ENCODE measurements at places on chromosomes 6 and 20.

- no peak for DNase-seq
These were observed 195.2 kb downstream of the CENPW start for GRCh38 chr6:126535138-126535537.

GRCh38 chr6:89555031-89555430, 83.5 kb downstream of the LYRM2 start:
- DNase-seq, result no peak

DNA sequence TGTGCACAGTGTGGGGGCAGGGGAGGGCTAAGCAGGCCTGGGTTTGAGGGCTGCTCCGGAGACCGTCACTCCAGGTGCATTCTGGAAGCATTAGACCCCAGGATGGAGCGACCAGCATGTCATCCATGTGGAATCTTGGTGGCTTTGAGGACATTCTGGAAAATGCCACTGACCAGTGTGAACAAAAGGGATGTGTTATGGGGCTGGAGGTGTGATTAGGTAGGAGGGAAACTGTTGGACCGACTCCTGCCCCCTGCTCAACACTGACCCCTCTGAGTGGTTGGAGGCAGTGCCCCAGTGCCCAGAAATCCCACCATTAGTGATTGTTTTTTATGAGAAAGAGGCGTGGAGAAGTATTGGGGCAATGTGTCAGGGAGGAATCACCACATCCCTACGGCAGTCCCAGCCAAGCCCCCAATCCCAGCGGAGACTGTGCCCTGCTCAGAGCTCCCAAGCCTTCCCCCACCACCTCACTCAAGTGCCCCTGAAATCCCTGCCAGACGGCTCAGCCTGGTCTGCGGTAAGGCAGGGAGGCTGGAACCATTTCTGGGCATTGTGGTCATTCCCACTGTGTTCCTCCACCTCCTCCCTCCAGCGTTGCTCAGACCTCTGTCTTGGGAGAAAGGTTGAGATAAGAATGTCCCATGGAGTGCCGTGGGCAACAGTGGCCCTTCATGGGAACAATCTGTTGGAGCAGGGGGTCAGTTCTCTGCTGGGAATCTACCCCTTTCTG, 44.0 kb upstream of the TTPAL start:
- no peak for DNase-seq

GRCh38 chr6:105397987-105398386, 4.9 kb downstream of the PREP start:
- DNase-seq, result no peak

GRCh38 chr6:1821164-1821512, 211.4 kb downstream of the FOXC1 start:
- DNase-seq, result no peak

DNA sequence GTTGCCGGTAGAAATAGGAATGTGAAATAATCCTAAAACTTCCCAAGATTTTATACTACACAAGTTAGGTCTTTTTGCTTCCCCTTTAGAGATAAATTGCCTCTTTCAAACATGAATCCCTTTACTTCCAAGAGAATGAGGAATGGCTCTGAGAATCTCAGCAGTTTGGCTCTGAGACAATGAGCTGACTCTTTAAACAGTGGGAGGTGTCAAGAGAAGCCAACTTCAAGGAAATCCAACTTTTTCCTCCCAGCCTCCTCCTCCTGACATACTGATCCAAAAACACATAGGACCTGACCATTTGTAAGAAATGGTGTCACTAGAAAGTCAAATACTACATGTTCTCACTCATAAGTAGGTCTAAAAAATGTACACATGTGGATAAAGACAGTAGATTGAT, 154.2 kb downstream of the ALDH8A1 start:
- DNase-seq, result no peak

GRCh38 chr6:36273802-36274514, 4.1 kb downstream of the PNPLA1 start:
- no peak for DNase-seq

DNA sequence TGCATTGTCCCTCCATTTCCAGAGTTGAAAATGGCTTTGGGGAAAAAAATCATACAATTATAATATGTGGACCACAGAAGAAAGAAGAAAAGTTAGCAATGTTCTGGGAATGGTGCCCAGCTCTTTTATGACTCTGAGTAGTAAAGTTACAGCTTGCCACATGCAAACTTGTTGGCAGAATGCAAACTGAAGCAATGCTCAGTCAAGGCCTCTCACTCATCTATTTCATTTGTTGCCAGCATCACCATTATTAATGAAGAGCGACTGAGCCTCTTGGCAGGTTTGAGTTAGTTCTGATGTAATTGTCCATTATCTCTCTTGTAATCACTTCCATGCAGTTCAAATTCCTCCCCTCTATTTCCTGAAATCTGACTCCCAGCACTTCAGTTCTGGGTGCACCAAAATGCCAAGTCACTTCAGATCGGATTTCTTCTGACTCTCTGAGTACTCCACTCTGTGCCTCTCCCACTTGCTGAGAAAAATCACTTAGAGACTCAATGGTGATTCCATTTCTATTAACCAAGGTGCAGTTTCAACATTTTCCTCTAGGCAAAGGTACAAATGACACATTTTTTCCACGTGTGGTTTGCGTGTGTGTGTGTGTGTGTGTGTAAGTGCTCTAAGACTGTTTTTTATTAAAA, 154.4 kb upstream of the STMND1 start:
- DNase-seq, result no peak

DNA sequence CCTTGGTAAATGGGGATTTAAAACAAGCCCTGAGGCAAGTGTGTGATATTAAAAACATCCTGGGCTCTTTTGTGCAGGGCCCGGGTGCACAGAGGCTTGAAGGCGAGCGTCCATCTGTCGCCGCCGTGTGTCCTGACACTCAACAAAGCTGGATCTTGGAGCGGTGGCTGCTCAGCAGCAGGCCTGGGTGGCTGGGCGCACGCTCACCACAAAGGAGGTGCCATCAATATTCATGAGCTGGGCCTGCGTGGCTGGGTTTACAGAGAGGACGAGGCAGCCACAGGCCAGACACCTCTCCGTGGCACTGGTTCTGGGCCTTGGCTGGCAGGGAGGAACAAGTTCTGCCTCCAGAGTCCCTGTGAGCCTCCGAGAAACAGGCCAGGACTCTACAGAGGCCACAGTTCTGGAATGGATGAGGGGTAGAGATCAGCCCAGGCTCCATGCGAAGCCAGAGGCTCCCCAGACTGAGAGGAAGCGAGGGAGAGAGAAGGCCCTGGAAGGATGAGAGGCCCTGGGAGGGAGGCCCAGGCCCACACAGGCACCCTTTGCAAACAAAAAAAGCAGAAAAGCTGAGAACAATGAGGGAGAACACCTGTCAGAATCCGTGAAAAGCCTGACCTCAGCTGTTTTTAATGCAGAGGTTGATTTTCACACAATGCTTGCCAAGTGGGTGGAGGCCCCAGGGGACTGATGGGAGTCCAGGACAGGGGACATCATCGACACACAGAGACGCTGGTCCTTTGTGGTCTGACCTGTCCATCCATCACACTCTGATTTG, 21.9 kb downstream of the BHLHE23 start:
- DNase-seq, result no peak

- no peak for DNase-seq
These were observed 66.8 kb downstream of the CDC40 start for GRCh38 chr6:110246900-110247546.

DNA sequence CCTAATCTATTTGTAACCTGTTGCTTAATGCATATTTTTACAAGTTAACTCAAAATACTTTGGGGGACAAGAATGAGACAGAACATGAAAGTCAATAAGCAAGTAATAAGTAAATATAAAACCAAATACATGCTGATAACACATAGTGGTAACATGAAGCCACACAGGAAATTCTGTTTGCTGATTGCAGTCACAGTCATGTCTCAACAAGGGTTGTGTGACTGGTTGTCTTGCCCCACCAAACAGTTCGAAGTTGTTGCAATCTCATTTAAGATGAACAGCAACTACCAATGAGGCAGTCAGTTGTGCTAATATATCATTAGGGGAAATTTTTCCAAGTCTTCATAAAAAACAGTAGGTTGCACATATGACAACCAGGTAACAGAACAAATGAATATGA, 14.5 kb downstream of the CD24 start:
- DNase-seq, result no peak

GRCh38 chr6:54717849-54718455, 128.6 kb upstream of the FAM83B start:
- peak; percentile 56 for DNase-seq

GRCh38 chr6:128118401-128118800, 217.5 kb upstream of the THEMIS start:
- no peak for DNase-seq

DNA sequence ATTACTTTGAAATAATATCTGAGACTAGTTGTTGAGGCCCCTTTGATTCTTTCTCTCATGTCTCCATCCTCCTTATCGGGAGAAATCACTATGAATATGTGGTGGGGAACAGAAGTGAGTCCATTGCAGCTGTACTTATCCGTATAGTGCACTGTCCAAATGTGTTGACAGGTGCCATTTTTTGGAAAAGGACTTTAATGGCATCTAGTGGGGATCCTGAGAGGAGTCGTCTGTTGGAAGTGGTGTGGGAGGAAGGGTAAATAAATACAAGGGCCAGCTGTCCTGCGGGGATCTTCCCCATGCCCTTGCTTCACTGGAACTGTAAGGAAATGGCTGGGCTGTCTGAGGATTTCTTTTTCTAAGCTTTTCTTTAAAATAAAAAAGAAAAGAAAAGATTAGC, 19.4 kb downstream of the TPX2 start:
- DNase-seq, result no peak

DNA sequence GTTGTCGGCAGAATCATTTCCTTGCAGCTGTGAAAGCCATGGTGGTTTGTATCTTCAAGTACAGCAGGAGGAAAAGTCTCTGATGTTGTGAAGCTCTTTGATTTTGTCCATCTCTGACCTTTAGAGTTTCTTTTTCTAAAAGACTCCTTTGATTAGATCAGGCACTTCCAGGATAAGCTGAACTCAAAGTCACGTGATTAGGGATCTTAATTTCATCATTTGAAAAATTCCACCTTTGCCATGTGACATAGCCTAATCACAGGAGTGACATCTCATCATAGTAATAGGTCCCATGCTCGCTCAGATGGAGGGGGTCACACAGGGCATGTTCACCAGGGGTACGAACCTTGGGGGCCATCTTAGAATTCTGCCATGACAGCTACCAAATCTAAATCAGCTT, 441.5 kb upstream of the CDH4 start:
- DNase-seq, result no peak

- DNase-seq, result no peak
These were observed 198.6 kb upstream of the THBS2 start for GRCh38 chr6:169452117-169452868.

DNA sequence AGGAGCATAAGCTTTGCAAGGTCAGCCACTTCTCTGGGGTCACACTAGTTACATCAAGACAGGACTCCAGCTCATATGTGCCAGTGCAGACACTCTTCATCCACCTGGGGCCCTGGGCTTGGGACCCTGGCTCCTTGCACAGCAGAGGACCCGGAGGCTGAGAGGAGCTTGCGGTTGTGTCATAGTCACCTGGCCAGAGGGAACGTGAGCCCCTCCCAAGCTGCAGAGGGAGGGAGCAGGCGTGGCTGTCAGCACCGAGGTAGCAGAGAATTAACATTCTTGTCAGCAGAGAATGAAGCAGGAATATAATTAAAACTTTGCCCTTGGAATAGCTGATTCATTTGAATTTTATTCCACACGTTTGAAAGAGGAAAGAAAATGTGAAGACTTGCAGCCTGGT, 36.8 kb downstream of the BCAS4 start:
- DNase-seq, result no peak

DNA sequence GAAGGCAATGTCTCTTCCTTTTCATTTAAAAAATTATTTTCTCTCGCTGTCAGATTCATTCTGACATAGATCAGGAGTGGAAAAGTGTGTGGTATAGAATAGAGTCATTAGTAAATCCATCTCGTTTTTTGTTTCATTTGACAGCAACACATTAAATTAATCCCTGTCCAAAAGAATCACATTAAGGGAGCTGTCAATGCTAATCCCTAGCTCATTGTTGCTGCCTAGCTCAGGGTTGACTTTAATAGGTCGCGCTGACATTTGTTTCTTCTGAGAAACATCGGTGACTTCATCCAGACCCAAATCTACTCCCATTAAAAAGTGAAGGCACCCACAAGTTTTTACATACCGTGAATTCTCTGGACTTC, 25.4 kb upstream of the MAP3K7 start:
- DNase-seq, result no peak

DNA sequence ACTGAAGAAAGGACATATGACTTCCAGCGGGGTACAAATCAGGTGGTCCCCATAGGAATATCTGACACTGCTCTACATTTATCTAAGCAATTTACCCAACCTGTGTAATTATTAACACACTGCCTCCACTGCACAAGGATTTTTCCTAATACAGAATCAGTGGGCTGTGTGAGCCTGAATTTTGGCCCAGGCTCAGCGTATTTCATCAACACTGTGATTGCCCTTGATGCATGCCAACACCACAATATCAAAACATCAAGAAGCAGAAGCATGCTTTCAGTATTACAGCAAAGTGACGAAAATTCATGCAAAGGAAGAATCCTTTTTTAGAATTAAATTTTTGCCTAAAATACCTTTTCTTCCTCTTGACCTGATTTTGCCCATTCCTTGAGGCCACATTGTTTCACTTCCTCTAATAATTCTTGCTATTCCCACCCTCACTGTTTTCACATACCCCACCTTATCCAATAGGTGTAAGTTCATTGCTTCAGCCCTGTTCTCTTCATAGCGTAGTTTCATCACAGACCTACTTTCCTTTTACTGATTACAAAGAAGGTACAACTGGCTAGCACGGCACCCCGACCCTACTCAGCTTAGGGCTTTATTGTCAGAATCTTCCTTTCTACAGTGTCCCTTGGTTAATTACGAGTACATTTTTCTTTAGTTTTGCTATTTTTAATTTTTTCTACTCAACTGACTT, 83.7 kb upstream of the PTCHD4 start:
- no peak for DNase-seq

DNA sequence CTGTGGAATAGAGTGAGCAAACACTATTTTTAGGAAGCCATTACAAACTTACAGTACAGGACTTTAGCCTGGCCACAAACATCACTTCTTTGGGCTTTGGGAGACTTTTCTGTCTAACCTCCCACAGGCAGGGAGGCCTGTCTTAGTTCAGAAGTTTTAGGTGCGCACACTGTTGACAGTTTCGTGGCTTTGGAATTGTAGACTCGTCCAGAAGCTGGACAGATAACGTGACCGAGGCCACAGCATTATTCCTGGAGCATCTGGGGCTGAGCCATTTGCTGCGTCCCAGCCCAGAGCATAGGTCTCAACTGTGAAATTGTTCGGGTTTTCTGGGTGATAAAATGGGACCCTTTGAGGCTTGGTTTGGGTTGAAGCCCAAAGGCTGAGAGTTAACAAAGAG, 53.8 kb downstream of the NDUFAF5 start:
- DNase-seq, result no peak

- DNase-seq, result no peak
These were observed 177.0 kb downstream of the ARID1B start for GRCh38 chr6:156954191-156954590.

GRCh38 chr6:73879501-73880293, 183.7 kb downstream of the CD109 start:
- DNase-seq, result no peak

GRCh38 chr6:170294813-170295509, 4.1 kb upstream of the DLL1 start:
- no peak for DNase-seq

Data from CD14-positive monocyte (primary cell).